Activated T-cell treated with anti-CD3 and anti-CD28 coated beads for 24 hours (primary cell): ENCODE measurements at places on chromosomes 4 and X.

GRCh38 chrX:129682979-129683378 lies 28.2 kb upstream of the APLN start:
- no peak for DNase-seq

- no peak for DNase-seq
Measured at GRCh38 chr4:113106108-113106507, 56.7 kb downstream of the ANK2 start.

DNA sequence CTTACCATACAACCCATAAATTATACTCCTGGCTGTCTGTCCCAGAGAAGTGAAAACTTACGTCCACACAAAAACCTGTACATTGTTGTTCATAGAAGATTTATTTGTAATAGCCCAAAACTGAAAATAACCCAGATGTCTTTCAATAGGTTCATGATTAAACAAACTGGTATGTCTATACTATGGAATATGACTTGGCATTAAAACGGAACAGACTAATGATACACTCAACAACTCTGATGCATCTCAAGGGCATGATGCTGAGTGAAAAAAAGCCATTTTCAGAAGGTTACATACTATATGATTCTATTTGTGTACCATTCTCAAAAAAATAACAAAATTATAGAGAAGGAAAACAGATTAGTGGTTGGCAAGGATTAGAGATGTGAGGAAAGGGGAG lies 11.6 kb upstream of the MND1 start:
- no peak for DNase-seq

DNA sequence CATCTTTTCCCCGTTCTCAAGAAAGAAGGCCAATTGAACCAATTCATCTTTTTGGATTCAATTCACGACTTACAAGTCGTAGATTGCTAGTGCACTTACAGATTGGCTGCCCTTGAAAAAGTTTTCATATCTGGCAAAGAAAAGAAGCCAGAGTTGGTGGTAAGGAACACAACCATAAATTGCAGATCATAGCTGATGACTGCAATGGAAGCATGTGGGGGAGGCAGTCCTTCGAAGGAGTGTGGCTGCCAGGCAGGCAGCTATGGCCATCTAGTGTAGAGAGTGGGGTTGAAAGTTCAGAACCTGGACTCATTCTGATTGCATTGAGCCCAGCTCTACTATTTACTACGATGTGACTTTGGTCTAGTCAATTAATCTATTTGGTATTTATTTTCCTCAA lies 4.5 kb downstream of the GPM6A start:
- no peak for DNase-seq

DNA sequence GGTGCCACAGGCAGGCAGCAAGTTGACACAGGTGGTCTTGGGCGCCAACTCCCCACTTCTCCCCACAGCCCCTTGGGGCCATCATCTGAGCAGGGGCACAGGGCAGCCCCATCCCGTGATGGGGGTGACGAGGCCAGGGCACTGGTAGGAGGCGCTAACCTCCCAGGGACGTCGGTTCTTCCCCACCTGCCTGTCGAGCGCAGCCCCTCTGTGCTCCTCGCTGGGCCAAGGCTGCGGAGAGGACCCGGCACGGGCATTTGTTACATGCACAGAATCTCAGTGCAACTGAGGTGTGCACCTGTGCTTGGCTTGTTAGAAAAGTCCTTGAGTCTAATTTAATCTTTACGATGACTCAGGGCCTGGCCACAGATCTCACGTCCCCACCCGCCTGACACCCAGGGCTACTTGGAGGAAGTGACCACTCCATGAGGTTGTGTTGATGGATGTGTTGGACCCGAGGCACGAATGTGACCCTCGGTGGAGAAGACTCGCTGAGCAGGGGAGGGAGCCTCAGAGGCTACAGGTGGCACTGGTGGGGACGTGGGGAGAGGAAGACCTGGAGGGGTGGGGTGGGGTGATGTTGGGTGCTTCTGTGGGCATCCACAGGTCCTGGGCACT lies 3.1 kb upstream of the SH3TC1 start:
- no peak for DNase-seq

GRCh38 chr4:143711543-143712154 lies 11.2 kb upstream of the FREM3 start:
- DNase-seq = no peak

DNA sequence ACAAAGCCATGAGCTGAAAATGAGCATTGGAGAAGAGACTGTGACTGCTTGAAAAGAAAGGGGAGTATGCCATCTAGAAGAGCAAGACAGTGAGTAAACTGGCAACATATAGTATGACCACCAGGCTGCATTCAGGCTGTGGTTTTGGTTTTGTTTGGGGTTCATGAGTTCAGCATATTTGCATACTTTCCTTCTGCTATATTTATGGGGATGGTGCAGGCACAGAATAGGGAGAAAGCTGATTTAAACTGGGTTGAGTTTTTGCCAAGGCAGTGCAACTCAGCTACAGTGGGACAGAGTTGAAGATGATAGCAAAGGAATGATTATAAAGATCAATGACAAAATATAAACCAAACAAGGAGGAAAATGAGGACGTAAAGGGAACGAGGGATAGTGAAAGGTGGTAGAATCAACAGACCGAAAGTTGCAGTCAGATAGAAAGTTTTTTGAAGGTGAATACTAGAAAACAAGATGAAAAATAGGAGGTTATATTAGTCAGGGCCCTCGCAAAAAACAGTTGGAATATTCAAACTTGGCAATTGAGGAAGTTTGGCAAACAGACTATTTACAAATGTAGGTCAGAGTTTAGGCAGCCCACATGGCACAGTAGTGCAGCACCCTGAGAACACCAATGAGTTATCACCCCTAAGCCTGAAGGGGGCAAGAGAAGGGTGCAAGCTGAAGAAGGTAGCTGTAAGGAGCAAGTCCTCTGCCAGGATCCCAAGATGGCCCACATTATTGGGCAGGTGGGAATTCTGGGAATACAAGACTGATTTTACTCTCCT lies 114.8 kb upstream of the MAP9 start:
- no peak for DNase-seq

GRCh38 chr4:24745172-24745895 lies 50.0 kb upstream of the SOD3 start:
- DNase-seq = no peak

GRCh38 chr4:14855719-14856061 lies 146.6 kb upstream of the CPEB2 start:
- DNase-seq = no peak

DNA sequence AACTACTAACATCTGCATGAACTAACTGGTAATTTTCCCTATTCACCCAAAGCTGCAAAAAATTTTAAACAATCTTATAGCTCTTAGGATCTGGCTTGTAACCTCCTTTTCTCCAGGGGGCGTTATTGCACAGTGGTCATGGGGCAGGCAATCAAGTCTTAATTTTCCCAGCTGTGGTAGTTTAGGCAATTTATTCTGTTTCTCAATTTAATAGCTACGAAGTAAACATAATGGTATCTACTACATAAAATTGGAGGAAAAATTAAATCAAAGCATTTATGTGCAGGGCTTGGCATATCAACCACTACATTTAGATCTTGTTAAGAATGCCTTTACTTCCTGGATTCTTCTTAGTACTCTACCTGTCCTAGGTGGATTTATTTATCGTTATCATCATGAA lies 137.4 kb upstream of the GUCY1A1 start:
- DNase-seq = no peak

- DNase-seq = no peak
Measured at GRCh38 chrX:103608306-103608963, 672 bp downstream of the TCEAL3 start.

- DNase-seq = peak; percentile 30
Measured at GRCh38 chrX:135086197-135086854, 34.0 kb downstream of the ETDB start.

DNA sequence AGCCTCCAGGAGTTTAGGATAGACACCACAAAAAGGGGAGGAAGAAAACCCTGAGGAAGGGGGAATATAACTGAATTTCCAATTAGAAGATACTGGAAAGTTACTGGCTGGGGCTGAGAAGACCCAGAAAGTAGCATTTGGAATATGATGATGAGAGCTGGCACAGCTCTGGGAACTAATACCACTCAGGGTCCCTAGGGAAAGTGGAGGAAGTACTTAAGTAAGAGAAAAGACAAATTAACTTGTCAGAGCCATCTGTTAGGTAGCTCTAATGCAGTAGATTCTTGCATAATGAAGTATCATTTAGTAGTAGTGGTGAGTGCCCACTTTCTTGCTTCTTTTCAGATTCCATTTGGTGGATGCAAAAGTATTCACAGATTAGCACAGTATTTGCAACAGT lies 90.8 kb upstream of the TSPAN5 start:
- no peak for DNase-seq

DNA sequence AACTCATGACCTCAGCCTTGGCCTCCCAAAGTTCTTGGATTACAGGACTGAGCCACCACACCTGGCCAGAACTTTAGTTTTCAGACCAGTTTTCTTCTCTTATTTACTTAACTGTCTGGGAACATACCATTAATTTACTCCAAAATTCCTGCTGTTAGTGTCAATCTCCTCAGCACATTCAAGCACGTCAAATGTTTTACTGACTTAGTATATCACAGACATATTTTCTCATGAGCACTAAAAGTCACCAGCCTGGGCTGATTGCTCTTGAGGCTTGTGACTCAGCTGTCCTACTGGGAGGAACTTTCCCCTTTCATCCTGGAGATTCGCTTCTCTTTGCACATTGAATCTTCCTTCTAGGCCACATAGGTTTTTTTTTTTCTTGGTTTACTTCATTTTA lies 109.6 kb downstream of the PCDH18 start:
- no peak for DNase-seq

GRCh38 chr4:140256335-140256734 lies 102.4 kb upstream of the MAML3 start:
- DNase-seq = no peak

DNA sequence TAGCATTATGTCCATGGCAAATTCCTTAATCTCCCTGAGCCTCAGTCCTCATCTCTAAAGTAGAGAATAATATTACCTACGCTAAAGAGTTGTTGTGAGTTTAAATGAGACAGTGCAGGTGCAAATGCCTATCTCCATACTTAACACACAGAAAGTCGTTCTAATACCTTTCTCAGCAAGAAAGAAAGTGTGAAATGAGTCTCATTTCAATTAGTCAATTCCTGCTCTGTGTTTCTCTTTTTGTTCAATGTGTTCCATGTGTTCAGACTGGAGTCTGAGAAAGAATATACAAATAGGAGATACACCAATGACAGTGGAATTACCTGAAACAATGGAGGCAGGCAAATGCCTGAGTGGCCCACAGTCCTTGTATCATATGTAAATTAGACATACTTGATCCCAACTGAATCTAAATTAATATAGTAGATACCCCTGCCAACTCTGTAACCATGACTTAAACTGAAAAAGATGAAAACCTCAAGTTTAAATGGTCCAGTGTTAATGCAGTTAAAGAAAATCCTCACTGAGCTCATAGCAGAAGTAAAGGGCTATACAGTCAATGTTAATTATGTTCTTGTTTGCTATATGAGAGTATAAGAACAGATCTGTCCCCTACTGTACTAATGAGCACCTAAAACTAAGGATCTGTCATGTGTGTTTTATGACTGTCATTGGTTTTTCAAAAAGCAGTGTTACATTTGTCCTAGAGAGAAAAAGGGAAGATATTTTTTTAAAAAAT lies 68.2 kb downstream of the GPC3 start:
- no peak for DNase-seq

DNA sequence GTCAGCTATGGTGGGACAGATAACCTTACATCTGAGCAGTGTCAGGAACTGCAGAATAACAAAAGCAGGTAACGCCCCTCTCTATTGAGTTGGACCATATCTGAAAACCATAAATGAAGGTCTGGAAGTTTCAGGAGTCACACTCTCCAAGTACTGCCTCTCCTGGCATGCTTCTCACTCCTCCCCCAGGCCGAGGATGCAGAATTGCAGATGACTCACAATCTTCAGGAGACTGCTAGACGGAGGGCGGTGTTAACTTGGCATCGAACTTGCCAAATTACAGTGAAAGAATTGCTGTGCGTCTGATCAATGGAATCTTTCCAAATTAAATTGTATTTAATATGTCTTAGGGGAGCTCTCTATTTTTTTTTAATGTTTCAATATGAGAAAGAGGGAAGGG lies 67.1 kb upstream of the TRIM2 start:
- DNase-seq = no peak
